ENCODE measurements at places on chromosomes 5 and 9. TPM values are rescaled to one million over a fixed set of nuclear protein-coding genes. Genes with fewer than 3 reads are reported as not detected.

The SLC24A2 gene
- not detected for total RNA-seq

The BHMT2 gene
- total RNA-seq = 26.4 TPM

The CTXN3 gene
- not detected for total RNA-seq

- no peak for DNase-seq
Observed at GRCh38 chr5:115600766-115601165, 1.5 kb downstream of the TICAM2 start.

DNA sequence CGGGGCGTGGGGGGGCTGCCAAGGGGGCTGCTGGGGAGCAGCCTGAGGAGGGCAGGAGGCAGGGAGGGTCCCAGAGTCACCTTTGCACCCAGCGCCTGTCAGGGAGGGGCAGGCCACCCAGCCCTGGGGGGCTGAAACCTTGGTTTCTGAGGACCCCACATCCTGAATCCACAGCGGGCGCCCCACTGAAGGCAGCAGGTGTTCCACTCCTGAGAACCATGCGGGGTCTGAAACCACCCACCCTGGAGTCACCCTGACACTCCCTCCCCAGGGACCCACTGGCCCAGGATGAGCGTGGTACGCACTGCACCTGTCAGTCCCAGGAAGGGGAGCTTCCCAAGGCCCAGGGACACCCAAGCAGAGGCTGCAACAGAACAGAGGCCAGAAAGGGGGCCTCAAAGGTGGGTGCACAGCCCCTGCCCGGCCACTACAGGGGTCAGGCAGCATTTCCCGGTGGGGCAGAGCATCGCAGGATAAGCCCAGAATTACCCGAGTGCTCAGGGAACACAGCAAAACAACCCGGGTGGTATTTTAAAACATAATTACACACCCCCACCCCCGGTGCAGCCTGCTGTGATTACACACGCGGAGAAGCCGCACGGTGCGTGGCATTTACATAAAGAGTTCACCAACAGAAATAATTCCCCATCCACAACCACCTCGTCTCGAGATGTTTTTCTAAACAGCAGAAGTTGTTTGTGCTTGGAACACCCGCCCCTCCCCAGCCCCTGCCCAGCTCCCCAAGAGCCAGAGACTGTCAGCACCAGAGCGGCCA, 57.3 kb upstream of the UBAC1 start:
- no peak for DNase-seq

DNA sequence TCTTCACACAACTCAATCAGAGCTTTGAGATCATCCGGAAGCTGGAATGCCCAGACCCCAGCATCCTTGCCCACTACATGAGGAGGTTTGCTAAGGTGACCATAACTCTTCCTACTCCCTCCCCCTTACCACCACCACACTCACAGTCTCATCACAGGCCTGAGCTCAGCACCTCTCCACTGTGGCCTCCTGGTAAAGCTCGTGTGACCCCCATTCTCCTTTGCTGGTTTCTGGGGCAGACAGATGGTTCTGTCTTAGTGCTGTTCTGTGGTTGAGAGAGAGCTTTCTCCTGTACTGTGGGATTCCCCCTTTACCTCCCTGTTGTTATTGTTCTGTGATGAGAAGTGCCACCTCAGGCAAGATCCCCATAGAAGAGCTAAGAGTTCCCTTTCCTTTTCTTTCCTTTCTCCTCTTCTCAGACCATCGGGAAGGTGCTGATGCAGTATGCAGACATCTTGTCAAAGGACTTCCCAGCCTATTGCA, 92.7 kb upstream of the RUSC2 start:
- no peak for DNase-seq

DNA sequence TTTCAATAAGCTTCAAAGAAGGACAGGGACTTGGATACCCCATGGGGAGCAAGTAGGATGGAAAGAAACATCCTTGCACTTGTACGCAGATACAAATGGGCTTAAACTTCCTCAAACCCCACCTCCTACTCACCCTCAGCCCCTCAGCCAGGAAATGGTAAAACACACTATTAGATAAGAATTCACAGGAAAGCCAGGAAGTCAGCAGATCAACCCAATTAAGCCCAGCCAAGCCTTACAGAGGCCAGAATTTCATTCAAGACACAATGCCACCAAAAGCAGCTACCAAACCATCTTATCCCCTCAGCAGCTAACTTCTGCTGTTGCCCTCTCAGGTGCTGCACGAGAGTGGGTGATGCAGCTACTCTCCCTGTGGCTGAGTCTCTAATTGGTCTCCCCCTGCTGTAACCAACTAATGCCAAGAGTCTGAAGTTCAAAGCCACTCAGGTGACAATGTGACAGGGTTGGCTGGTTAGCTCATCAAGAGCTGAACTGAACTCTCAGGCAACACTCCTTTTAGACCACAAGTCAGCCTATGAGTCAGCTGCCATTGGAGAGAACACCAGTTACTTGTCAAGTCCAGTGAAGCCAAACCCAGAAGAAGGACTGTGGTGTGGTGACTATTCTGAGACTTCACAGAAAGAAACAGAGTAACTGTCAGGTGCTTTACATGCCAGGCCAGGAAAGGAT, 201.9 kb downstream of the ZNF608 start:
- no peak for DNase-seq
